ENCODE measurements at places on chromosomes 1 and 21.
A peak's percentile ranks its signal among the peaks of the same experiment; 100 is the strongest.

DNA sequence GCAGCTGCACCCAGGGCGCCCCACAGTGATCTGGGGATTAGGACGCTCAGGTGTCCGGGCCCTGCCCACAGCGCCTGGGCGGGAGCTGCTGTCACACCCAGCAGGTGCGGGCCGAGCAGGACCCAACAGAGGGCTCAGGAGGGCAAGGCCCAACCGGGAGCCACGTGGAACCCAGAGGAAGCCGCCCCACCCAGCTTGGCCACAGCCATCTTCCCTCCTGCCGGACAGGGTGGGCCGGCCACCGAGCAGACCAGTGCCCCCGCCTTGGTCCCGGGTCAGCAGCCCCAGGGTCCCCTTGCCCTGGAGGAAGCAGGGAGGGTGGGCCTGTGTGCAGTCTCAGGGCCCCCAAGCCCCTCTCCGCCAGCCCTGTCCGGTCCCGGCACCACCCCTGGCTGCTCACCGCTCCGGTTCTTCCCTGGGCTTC lies 6.3 kb upstream of the TTLL10 start:
- no peak for DNase-seq

- no peak for DNase-seq
These were observed 96.1 kb downstream of the HFM1 start for GRCh38 chr1:91308544-91308943.

DNA sequence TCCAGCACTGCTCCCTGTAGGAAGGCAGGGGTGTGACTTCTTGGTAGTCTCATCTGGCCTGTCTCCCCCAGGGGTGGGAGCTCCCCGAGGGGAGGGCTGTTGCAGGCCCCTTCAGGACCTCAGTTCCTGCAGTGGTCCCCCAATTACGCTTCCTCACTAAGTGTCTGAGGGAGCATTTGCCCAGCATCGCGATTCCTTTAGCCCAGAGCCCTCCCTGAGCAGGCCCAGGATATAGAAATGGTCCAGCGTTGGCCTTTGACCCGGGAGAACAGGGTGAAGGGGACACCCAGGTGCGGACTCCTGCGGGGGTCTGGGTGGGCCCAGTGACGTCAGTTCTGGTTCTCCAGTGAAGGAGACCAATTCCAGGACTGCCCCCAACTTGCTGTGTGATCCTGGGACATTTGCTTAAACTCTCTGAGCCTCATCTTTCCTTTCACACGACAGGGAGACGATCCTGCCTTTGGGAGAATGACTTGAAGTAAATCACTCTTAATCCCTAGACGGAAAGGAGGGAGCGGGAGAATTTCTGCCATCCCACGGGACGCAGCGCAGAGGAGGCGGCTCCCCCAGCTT lies 32.6 kb upstream of the BTG2 start:
- DNase-seq, result no peak

GRCh38 chr1:11068600-11069473 lies 9.0 kb upstream of the SRM start:
- DNase-seq, result no peak

- peak; percentile 56 for DNase-seq
These were observed 74.6 kb downstream of the DMRTA2 start for GRCh38 chr1:50348449-50349241.

GRCh38 chr1:64112281-64112680 lies 91.1 kb upstream of the UBE2U start:
- no peak for DNase-seq

DNA sequence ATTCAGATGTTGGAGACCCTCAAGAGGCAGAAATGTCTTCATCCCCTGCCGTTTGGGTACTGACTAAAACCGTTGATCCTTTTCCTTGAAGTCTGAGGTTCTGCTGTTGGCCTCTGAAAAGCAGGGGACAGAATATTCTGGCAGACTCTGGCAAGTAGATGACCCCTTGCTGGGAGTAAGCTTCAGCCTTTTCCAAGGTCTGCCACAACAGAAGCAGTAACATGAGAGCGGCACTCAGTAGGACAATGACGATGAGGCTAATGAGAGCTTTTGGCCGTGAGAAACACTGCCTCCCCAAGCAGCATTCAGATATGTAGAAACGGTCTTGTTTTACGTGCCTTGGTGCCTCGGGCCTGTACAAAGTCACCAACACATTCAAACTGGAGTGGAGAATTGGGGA lies 143.7 kb downstream of the ST6GALNAC5 start:
- DNase-seq, result no peak

DNA sequence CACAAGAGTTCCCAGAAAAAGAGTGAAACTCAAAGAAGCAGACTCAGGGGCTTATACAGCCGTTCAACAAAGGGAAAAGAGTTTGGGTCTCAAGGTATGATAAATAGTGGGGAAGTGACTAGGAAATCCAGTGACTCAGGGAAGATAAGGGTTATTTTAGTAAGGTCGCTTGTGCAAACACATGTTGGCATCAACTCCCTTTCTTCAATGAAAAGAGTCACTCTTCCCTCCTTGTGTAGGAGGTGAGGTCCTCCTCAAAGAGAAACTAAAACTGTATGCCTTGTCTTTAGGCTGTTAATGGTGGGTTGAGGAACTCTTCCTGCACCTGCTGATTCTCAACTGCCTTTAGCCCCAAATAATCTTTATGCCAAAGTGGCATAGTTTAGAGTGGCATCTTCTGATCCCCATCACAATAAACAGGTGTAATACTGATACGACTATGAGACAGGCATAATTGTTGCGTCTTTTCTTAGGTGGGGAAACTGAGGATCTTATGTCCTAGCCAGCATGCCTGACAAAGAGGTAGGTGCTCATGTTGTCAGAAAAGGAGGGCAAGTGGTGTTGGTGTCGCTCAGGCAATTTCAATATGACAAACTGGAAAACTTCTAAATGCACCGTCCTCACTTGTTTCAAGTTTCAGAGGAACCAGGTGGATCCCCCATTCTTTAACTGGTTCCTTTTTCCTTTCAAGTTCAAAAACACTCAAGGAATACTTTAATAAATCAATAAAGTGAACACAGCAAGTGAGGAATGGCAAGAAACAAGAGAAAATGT lies 294.1 kb upstream of the RUNX1 start:
- DNase-seq, result no peak

DNA sequence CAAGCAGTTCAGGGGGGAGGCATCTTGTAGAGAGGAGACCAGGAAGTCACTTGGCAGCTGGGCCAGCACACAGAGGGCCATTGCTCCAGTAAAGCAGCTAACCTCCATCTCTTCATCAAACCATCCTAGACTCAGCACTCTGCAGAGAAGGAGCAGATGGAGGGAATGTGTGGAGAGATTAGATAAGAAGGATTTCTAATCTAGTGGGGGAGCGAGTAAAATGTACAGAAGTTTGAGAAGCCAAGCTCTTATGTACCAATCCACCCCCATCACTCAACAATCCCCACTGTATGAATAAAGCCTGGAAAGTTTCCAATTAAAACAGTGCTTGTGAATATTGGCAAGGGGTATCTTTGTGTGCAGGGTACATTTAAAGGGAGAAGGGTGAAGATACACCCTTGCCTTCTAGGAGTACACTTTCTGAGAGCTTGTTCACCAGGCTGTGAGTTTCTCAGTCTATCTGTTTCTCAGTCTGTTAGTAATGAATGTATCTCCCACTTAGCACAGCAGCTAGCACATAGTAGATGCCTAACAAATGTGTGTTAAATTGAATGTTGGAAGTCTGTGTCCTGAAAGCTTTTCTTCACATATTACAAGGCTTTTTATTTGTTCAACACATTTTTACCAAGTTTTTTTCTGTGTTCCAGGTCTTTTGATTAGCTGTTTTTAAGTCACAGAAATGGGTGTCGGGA lies 142.7 kb upstream of the UBE2U start:
- DNase-seq, result no peak

DNA sequence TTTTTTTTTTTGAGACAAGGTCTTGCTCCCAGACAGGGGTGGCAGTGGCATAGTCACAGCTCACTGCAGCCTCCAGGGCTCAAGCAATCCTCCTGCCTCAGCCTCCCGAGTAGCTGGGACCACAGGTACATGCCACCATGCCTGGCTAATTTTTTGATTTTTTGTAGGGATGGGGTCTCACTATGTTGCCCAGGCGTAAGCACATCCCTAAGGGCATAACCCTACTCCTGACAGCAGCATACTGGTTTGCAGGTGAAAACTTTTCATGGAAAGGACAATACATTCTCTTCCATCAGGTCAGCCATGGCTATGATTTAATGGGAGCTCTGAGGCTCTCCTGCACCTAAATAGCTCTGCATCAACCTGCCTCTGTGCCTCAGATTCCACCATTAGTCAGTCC lies 29.4 kb downstream of the UBIAD1 start:
- DNase-seq, result no peak

DNA sequence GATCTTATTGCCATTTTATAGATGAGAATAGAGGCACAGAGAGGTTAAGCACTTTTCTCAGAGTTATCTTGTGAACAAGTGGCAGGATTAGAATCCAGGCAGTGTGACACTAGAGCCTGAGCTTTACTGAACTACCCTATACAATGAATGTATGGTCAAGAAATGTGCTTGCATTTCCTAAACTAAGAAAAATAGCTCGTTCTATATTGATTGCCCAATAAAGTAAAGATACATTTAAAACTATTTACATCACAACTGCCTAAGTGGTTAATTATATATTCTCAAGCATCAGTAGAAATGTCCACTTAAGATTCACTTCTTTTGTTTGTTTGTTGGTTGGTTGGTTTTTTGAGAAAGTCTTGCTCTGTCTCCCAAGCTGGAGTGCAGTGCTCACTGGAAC lies 91.6 kb downstream of the ZFYVE9 start:
- DNase-seq, result no peak

All from activated naive CD4-positive, alpha-beta T cell treated with anti-CD3 and anti-CD28 coated beads, Interleukin-2, amount 10 ng/mL, durations not matched to agents 7 days and 5 days (primary cell).